ENCODE measurements at places on chromosomes 12 and 14.

DNA sequence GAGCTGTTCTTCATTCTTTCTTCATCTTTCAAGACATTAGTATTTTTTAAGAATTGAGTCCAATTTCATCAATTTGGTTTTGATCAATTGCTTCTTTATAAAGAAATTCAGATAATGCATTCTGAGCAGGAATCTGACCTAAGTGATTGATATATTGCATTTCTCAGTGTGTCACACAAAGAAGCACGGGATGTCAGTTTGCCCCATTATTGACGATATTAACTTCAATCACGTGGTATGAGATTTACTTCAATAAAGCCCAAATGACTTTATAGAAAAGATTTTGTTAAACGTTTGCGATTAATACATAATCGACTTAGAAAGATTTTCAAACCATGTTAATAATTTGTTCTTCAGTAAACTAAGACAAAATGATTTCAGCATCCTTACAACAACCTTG is 1254.2 kb downstream of the FSCB start:
- no peak for DNase-seq

GRCh38 chr12:5318874-5319273 is 113.0 kb upstream of the NTF3 start:
- no peak for DNase-seq

- no peak for DNase-seq
Measured at GRCh38 chr14:29734732-29735131, 192.9 kb downstream of the PRKD1 start.

DNA sequence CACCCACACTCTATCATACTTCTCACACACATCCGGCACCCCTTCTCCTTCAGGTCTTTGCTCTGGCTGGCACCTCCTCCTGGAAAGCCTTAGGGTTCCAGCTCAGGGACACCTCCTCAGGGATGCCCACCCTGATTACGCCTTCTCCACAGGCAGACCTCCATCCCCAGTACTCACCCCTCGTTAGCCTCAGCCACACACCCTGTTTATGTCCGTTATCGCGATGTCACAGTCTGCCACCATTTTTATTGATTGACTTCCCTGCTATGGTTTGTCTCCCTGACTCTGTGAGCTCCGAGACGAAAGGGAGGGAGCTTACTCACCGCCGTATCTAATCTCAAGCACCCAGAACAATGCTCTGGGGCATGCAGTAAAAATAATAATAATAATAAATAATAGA is 191.7 kb upstream of the LHX5 start:
- DNase-seq, result no peak

GRCh38 chr12:9034095-9034494 is 44.7 kb downstream of the KLRG1 start:
- no peak for DNase-seq

- no peak for DNase-seq
Measured at GRCh38 chr12:53378724-53379388, 1.1 kb upstream of the SP1 start.

DNA sequence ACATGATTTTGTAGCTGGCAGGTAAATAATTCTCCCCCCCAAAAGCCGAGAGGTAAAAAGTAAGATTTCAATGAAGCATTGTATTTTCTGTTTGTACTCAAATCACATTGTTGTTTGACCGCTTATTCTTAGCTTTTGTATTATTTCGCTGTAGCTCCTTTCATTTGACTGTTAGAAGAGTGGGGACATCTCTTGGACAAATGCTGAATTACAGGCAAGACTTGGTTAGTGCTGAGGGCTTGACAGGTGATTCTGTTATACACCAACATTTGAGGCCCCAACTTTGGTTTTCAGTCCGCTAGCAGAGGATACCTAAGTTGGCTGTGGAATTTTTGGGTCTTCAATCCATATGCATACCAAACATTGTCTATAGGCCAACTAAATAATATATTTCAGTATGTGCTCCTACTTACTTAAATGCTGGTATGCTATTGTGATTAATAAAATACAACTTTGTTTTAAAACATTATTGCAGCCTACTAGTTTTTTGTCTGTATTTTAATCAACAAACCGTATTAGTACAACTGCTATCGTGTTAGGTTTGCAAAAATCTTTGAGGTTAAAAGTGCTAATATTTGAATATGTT is 102.2 kb downstream of the ERC1 start:
- peak; percentile 10 for DNase-seq

GRCh38 chr14:68986225-68986624 is 7.1 kb upstream of the ACTN1 start:
- DNase-seq, result no peak

DNA sequence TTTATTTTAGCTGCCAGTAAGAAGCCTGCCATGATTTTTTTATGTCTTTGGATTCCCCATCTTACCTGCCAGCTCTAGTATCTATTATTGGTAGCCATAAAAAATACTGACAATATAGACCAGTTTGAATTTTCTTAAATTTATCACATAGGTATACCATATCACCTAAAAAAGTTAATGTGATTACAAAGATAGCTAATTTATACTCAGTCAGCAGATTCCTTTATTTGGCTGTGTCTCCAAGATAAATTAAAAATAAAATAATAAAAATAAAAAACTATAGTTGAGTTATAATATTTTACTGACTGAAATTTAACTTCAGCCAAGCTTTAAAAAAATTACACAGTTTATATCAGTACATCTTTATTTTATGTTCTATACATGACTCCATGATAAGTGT is 128.3 kb downstream of the GPHN start:
- no peak for DNase-seq

DNA sequence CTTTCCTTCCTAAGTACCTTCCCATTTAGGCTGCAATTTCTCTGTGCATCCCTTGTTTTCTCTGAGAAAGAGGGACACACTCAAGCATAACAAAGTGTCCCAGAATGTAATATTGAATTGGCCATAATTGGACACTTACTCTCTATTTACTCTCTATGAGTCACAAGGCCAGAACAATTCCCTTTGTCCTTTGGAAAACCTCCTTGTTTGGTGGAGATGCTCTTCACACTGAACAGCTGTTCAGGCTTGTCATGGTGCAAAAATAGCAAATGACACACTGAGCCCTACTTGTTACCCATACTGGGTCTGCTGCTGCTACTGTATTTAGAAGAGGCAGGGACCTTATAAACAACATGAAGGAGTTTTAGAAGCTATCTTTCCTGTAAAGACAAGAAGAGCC is 1590.5 kb upstream of the TMEM132C start:
- peak; percentile 2 for DNase-seq

DNA sequence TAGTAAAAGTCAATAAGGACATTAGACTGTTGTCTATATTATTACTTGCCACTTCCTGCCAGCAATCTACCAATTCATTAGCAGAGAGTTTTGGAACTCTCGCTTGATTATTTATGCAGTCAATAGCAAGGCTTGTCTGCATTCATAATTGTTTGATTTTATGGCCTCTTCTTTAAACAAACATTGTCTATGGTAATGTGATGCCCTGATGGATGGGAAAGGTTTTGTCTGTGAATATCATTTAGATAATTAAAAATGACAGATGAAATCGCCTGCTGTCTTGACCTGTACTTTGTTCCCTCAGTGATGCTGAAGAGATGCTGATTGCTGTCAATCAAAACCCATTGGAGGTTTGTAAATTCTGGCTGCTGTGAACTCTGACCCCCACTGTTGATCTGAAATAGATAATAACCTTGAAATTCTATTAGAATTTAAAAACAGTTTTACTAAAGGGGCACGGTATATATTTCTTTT is 455.3 kb downstream of the NPAS3 start:
- DNase-seq, result no peak

DNA sequence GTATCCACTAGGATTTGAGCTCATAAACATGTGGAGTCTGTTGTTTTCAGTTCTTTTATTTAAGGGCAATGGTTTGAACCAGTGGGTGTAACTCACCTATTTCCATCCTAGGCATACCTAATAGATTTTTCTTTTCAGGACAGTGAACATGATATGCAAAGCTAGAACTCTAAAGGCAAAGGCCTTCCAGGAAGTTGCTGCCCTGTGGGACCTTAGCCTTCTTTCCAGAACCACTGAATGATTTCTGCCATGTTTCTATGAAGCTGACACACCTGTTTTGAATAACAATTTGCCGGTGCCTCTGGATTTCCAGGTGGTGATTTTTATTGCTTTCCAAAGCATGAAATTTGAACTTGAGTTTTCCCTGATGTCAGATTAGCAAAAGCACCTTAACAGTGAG is 372.9 kb upstream of the FAR2 start:
- DNase-seq, result no peak

DNA sequence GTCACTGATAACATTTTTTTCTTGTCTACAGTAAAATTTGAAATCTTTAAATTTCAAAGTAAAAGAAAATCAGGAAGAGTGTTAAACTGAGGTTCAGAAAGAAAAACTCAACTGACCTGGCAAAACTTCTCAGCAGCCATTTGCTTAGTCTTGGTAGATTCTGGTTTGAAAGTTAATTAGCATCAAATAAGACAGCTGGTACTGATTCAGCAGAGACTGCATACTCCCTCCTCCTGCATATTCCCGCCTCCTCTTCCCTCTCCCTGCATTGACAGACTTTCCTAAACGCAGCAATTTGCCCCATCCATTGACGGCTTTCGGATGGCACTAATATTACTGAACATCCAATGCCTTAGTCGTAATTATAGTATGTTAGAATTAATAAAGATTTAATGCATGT is 520.8 kb downstream of the FLRT2 start:
- no peak for DNase-seq

- no peak for DNase-seq
Measured at GRCh38 chr14:80549141-80549540, 337.8 kb upstream of the DIO2 start.

DNA sequence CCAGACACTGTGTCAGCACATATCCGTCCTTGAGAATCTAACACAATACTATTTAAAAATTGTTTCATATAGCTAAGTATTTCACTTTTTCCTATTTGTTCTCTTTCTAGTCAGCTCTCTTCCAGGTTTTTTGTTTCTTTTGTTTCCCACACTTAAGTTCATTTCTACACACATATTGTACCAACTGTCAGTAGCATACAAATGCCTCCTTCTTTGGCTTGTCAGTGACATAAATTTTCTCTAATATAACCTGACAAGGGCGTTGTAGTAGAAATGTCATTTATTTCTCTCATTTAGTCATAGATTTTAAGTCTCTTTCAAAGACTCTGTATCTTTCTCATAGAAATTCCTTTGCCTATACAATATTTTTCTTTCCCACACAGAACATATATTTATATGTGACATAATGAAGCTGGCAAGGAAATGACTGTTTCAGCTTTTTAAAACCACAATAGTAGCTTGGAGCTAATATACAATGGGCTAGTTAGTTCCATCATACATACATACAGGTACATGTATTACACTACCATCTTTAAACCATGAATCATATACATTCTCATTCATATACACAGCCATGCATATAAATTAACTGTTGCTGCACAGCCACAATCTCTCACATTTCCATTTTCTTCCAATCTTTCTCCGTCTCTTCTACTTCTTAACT is 42.3 kb upstream of the EPS8 start:
- DNase-seq, result no peak

GRCh38 chr12:113766131-113766878 is 199.8 kb downstream of the RBM19 start:
- DNase-seq, result no peak

DNA sequence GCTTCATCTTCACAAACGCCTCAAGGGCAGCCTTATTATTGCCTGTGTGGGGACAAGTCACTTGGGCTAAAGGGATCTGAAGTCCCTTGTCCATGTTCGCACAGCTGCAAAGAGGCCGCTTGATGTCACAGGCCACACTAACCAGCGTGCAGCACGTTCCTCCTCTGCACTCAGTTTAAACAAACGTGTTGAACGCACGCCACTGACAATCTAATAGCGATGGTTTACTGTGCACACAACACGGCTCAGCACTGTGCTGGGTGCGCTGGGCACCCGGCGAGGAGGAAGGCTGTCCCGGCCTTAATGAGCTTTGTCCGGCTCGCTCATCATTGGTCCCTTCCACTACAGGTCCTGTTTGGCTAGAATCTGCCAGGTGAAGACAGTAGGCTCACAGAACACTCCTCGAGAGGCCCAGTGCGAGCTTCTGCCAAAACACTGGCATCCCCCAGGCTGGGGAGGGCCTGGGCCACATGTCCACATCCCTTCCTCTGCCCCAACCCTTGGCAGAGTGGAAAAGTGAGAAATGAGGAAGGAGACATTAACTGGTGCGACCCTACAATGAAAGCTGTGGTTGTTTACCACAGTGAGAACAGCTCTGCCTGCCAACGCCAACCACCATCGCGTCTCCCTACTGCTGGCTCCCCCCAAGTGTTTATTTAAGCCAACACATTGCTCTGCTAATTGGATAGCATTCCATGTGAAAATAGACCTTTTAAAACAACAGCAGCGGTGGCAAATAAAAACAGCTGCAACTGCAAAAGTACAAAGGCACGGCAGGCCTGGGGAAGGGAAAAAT is 113.2 kb downstream of the RBM19 start:
- no peak for DNase-seq

- peak; percentile 12 for DNase-seq
Measured at GRCh38 chr12:97545804-97546203, 83.2 kb downstream of the RMST start.

DNA sequence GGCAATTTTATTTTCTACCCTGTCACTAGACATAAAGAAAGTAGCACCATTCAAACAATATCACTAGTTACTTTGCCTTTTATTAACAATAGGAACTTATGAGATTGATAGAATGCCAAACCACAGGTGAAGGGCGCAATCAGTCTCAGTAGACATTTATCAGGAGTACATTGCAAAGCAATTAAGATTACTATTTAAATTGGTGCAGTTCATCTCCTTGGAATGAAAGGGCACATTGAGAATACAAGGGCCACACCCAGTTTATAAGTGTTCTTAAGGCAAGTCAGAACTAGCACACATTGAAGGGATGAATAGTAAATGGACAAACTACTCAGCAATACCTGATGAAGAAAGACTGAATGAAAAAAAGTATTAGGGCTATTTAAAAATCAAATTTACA is 601.4 kb downstream of the C12orf50 start:
- DNase-seq, result no peak

- no peak for DNase-seq
Measured at GRCh38 chr12:63949902-63950301, 105.4 kb downstream of the SRGAP1 start.

GRCh38 chr12:93913845-93914244 is 234.5 kb upstream of the PLXNC1 start:
- DNase-seq, result peak; percentile 2

DNA sequence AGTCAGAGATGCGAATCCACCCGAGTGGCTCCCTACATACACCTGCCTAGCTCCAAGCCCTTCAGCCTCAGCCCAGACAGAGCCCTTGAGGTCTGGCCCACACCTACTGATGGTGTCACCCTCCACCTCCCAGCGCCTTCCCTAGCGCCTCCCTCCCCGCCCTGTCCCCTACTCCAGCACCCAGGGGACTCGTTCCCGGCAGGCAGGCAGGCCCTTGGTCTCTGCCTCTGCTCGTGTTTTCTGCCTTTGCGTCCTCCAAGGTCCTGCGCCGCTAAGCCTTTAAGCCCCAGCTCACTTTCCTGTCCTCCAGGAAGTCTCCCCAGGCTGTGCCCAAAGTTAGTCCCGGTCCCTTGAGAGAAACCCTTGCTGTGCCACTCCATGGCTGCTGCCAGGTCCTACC is 12.7 kb downstream of the INF2 start:
- peak; percentile 22 for DNase-seq

GRCh38 chr12:15633201-15633600 is 156.0 kb downstream of the EPS8 start:
- DNase-seq, result no peak

Measured in DMS79 (cell line).